ENCODE measurements at places on chromosomes 7 and 10.

DNA sequence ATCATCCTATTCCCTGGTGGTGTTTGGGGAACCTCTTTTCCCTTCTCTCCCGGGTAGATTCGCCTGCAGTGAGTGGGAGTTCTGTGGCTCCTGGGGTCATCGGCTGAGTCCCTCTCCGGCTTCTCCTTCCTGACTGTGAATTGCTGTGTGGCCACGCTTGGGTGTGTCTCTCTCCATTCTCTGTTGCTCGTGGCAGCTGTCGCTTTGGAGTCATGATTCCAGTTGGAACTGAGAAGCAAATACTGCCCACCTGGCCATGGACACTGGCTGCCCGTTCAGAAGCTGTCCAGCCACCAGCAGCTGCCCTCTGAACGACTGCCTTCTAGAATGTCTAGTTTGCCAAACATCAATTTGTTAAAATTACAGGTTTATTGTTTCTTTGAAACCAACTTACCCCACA is 23.1 kb upstream of the PITRM1 start:
- no peak for DNase-seq

DNA sequence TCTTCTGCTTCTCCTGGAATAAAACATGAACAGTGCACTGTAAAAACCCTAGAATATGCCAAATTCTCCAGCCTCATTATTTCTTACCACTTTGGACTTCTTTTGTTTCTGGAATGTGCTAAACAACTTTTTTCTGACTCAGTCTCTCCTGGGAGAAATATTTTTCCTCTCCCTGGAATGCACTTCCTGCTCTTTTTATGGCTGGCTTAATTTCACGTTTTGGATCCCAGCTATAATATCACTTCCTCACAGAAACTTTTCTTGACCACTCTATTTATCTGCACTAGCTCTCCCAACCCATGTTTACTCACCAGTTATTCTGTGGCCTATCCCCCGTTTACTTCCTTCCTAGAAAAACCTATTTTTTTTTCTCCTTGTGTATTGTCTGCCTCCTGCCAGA is 26.7 kb downstream of the ABCB5 start:
- no peak for DNase-seq

DNA sequence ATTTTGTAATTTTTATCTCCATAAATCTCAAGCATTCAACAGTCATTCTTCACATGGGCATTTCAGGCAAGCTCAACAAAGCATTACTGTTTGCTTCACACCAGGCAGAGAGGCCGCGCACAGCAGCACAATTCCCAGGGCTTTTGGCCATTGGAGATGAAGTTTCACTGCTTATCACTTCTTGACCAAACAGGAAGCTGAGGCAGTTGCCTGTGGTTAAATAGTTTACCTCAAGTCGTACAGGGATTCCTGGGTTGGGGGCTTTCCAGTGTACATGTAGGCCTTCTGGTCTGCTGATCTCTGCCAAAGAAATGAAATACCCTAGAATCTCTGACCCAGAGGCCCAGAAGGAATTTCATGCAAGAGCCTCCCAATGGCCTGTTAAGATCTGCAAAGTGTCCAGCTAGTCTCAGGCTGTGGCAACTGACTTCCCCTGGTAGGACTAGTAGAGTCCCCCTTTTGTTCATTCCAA is 11.2 kb upstream of the PRDX3 start:
- DNase-seq: no peak

GRCh38 chr10:102729029-102730026 is 14.4 kb upstream of the WBP1L start:
- peak; percentile 27 for DNase-seq

DNA sequence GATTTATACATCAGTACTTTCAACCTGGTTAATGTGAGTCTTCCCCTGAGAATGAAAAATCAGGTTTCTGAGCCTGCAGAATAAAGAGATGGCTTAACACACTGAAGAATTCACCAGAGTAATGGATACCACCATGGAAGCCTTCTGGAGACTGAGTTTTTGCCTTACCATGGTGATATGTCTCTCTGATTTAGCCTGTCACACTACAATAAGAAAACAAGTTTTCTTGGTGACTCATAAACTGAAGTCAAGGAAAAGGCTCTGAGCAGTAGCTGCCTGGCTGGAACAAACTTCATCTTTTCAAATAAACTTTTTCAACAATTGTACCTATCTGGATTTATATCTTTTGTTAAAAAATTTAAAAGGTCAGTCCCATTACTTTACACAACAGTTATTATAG is 229.0 kb downstream of the PRPF18 start:
- no peak for DNase-seq

DNA sequence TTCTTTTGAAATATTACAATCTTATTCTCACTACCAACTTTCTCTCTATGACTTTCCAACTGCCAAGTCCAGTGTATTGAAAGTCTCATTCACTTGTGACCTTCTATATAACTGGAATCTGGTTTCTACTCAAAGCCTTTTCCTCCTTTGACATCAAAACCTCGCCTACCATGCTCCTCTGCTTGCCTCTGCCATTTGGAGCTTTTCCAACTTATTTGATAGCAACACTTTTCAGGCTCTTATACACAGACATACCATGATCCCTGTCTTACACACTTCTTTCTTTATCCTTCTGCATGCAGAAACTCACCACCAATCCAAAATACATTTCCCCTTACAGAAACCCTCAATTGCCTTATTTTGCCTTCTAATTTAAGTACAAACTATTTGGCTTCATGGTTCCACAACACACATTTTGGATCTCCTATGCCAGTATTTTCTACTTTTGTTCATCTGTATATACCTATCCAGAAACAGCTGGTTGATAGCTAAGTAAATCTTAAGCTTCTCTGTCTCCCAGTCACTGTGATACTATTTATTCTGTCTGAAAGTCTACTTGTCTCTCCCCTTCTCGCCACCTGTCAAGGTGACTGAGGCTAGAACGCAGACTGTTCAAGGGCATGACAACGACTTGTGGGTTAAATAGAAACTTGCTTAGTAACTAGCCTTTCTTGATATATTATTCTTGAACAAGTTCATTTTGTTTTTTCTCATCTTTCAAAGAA is 22.4 kb downstream of the GNG11 start:
- DNase-seq: no peak

DNA sequence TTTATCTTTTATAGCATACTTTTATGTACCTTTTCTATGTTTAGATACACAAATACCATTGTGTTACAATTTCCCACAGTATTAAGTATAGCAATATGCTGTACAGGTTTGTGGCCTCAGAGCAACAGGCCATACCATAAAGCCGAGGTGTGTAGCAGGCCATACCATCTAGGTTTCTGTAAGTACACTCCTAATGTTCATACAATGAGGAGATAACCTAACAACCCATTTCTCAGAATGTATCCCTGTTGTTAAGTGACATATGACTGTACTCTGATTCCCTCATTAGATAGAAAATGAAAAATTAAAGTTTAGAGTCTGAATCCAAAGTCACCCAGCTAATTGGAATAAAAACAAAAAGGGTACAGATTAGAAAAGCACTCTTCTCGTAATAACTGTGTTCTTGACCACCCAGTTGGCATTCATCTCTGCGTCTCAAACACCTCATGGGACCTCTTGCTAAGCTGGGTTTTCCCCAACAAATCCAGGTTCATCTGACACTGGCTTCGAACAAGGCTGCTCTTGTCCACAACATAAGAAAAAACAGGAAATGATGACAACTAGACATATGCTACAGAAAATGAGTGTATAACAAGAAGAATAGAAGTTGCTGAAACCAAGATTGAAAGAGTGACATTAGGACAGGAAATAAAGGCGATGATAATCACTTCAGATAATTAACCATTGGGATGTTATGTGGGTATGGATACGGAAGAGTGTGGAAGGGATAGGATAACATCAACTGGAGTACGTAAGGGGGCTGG is 1.4 kb downstream of the NDUFB8 start:
- no peak for DNase-seq

- DNase-seq: no peak
Measured at GRCh38 chr7:11665357-11665756, 166.6 kb downstream of the THSD7A start.

DNA sequence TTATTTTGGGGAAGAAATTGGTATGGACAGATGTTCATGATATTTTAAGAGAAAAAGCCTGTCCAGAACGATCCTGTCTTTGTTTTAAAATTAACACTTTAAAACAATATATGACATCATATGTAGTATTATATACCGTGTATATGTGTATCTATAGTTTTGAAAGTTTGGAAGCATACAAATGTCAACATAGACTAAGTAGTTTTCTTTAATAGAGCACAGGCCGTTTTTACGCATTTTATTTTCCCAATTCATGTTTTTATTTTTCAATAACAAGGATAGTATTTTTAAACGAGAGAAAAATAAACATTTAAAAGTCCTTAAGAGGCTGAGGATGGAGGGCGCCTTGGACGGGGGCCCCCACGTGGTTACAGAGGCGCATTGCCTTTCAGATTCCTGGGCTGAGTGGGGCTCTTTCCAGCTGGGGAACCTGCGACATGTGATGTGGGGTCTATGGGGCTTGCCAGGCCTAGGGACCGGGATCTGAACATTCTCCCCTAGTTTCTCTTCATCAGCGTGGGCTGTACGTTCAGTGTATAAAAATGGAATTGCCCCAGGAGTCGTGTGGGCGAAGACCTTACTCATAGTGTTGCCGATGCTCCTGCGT is 127.8 kb upstream of the ZNF746 start:
- DNase-seq: peak; percentile 33

DNA sequence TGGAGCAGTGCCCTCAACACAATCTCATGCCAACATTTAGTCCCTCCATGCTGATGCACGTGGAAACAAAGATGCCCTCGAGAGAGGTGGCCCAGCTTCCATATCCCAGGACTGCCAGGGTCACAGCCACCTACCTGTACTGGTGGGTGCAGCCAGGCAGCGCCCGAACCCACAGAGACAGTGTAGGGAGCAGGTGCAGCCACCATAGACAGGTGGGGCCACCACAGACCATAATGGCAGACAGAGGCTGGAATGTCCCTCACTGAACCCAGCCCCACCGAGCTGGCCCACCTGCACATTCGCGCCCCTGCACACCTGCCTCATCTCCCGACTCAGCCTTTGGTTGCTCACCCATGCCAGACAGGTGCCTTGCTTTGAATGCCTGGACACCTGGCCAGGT is 18.3 kb upstream of the CPXM2 start:
- no peak for DNase-seq

- no peak for DNase-seq
Measured at GRCh38 chr10:1316809-1317143, 260.6 kb downstream of the WDR37 start.

GRCh38 chr7:378551-379455 is 88.8 kb downstream of the FOXL3 start:
- no peak for DNase-seq

DNA sequence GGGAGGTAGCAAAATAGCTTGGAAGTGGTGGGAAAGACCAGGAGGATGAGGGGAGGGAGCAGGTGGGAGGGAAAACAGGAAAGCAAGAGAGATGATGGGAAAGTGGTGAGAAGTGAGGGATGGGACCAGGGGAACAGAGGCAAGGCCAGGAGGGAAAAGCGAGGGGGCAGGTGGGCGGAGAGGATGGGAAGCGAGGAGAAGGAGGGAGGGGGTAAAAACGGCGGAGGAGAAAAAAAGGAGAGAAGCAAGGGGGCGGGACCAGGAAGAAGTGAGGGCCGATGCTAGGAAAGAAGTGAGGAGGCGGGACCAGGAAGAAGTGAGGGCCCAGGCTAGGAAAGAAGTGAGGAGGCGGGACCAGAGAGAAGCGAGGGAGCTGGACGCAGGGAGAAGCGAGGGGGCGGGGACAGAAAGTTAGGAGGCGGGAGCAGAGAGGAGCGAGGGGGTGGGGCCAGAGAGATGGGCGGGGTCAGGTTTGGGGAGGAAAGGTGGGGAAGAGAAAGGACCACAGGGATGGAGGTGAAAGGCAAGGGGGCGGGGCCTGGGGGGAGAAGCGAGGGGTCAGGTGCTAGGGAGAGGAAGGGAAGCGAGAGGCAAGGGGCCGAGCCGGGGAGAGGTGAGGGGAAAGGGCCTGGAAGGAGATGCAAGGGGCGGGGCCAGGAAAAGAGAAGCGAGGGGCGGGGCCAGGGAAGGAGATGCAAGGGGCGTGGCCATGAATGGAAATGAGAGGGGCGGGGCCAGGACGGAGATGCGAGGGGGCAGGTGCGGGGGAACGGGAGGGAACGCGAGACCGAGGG is 984 bp downstream of the SMURF1 start:
- peak; percentile 77 for DNase-seq

DNA sequence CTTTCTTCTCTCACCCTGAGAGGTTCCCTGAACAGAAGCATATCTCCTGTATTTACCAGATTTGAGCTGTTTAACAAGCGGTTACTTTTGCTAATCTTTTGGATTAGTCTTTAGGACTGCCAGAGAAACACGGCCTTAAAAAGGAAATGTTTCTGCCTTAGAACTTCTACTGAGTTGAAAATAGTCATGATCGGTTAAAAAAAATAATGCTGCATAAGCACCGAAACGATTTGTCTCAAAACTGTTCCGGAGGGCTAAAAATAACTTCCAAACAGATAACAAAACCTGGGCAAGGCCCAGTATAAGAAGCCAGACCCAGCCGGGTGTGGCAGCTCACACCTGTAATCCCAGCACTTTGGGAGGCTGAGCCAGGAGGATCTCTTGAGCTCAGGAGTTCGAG is 43.3 kb upstream of the CYTH3 start:
- DNase-seq: no peak

DNA sequence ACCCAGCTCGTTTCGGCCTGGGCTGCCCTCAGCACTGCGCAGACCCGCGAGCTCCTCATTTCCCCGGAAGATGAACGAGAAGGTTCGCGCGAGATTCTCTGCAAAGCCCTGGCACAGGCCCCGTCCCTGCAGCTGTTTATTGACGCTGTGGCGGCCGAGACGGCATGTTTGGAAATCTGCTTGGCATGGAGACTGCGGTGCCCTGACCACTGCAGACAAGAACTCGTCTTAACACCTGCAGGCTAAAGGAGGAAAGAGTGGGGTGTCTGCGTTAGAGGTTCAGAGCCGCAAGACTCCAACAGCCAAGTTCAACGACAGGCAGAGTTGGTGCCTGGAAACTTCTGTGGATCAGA is 125.6 kb downstream of the DNAJB6 start:
- no peak for DNase-seq

DNA sequence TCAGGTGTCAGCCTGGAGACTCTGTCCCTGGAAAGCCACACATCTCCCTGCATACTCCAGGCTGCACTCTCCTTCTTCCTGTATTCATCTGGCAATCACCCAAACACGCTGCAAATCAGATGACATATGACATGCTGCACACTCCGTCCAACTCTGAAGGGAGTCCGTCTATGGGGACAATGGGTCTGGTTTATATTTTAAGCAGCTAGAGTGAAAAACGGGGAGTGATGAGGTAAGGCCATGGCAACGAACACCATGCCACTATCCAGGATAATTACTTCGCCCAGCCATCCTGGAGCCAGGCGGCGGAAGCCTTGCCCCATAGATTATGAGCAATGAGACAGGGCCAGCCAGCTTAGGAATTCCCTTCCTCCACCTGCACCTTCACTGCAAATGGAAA is 140.1 kb downstream of the PLXNA4 start:
- no peak for DNase-seq

DNA sequence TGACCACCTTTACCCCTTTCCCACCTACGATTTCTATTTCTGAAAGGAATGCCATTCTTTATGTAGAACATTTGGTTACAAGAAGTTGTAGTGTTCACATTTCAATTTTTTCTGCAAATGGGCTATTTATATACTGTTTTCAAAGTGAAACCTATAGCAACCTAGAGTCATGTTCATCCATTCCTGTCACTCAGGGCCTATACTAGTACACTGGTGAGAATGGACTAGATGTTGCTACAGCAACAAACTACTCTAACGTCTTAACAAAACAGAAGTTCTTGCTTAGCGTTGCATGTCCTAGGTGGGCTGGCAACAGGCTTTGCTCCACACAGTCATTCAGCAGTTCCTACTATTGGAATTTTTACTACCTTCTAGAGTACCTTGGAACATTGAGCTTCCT is 16.3 kb downstream of the CASD1 start:
- DNase-seq: no peak

Data from activated CD8-positive, alpha-beta memory T cell treated with anti-CD3 and anti-CD28 coated beads for 4 hours (primary cell).